ENCODE measurements at places on chromosomes 1 and 21. TPM values are rescaled to one million over a fixed set of nuclear protein-coding genes. Genes with fewer than 3 reads are reported as not detected.

The APCS gene
- total RNA-seq, result not detected

The FCRL6 gene
- not detected for total RNA-seq

The DPT gene
- not detected for total RNA-seq

The TTLL10 gene
- total RNA-seq, result not detected

The TSPEAR gene
- total RNA-seq, result not detected

The HHAT gene
- total RNA-seq, result 6.0 TPM

The CD5L gene
- total RNA-seq, result not detected

The LENEP gene
- total RNA-seq, result not detected

The NKAIN1 gene
- not detected for total RNA-seq

The AMY1A gene
- total RNA-seq, result not detected

The TEKT2 gene
- 0.81 TPM for total RNA-seq

The FAAH gene
- 7.3 TPM for total RNA-seq

The CLCA4 gene
- total RNA-seq, result not detected

The ANGPTL3 gene
- total RNA-seq, result not detected

The ELAPOR1 gene
- total RNA-seq, result 19.5 TPM

The RNU1-1 gene
- total RNA-seq, result 3,278 TPM

The LRRC7 gene
- 0.15 TPM for total RNA-seq

The GNG4 gene
- not detected for total RNA-seq

The LORICRIN gene
- total RNA-seq, result not detected

The CCDC30 gene
- total RNA-seq, result 6.1 TPM

The EFNA1 gene
- total RNA-seq, result 0.30 TPM

The MAB21L3 gene
- not detected for total RNA-seq

The NUP210L gene
- total RNA-seq, result 0.10 TPM

The AUNIP gene
- total RNA-seq, result not detected

The MAEL gene
- not detected for total RNA-seq

The MCOLN2 gene
- total RNA-seq, result 6.4 TPM

The SNX7 gene
- total RNA-seq, result not detected

The LCE3D gene
- total RNA-seq, result not detected

The MRPL55 gene
- 62.5 TPM for total RNA-seq

The ZYG11A gene
- total RNA-seq, result 0.20 TPM

The KPNA6 gene
- 56.1 TPM for total RNA-seq

The GABRD gene
- total RNA-seq, result 0.22 TPM

The C4BPB gene
- total RNA-seq, result 0.72 TPM

The CHD5 gene
- total RNA-seq, result not detected

The BEND5 gene
- total RNA-seq, result 2.2 TPM

The MAN1C1 gene
- total RNA-seq, result 15.1 TPM

The OLFML2B gene
- total RNA-seq, result not detected

The MYCL gene
- not detected for total RNA-seq

The DDI2 gene
- 61.2 TPM for total RNA-seq

The THEM4 gene
- 69.5 TPM for total RNA-seq

The HRNR gene
- not detected for total RNA-seq

The NBPF20 gene
- 9.0 TPM for total RNA-seq

The ZSCAN20 gene
- total RNA-seq, result 0.94 TPM

The TCHH gene
- not detected for total RNA-seq

The DNMT3L gene
- not detected for total RNA-seq

The TEX38 gene
- total RNA-seq, result not detected

The HMCN1 gene
- 0.81 TPM for total RNA-seq

The CYP4Z1 gene
- not detected for total RNA-seq

The OR10J1 gene
- total RNA-seq, result not detected

The PCBP3 gene
- total RNA-seq, result 5.3 TPM

The OLFM3 gene
- not detected for total RNA-seq

The TSPAN1 gene
- not detected for total RNA-seq

The UTS2 gene
- 8.0 TPM for total RNA-seq

The DNM3 gene
- total RNA-seq, result 5.5 TPM
